CD4-positive, alpha-beta T cell treated with Interferon gamma for 1 hour (primary cell): ENCODE measurements at places on chromosomes 1 and 21.

GRCh38 chr1:209710093-209710492, 5.4 kb downstream of the HSD11B1 start:
- DNase-seq, result no peak

DNA sequence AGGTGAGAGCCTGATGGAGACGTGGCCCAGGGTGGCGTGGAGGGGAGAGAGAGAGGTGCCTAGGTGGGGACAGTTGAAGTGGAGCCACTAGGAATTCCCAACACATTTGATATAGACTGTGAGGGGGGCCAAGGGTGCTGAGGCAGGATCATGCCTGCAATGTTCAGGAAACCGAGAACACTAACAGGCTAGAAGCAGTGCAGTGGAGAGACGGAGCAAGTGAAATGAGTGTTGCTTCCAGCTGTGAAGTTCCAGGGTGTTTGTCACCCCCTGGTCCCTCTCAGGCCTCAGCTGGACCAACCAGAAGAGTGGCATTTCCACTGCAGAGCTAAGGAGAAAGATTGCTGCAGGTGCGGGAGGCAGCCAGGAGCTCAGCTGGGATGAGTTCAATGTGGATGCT, 127.1 kb downstream of the RIPK4 start:
- DNase-seq, result no peak

GRCh38 chr1:68322096-68322495, 89.8 kb upstream of the WLS start:
- no peak for DNase-seq

DNA sequence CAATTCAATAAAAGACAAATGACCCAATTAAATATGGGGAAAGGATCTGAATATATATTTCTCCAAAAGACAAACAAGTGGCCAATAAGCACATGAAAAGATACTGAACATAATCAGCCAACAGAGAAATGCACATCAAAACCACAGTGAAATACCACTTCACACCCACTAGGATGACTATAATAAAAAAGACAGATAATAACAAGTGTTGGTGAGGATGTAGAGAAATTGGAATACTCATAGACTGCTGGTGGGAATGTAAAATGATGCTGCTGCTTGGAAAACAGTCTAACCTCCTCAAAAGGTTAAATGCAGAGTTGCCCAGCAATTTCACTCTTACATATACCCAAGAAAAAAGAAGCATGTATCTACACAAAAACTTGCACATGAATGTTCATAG, 48.9 kb downstream of the PIK3R3 start:
- DNase-seq, result no peak

GRCh38 chr1:183012301-183012994, 10.8 kb upstream of the LAMC1 start:
- no peak for DNase-seq
